ENCODE measurements at places on chromosomes 5 and 9.

DNA sequence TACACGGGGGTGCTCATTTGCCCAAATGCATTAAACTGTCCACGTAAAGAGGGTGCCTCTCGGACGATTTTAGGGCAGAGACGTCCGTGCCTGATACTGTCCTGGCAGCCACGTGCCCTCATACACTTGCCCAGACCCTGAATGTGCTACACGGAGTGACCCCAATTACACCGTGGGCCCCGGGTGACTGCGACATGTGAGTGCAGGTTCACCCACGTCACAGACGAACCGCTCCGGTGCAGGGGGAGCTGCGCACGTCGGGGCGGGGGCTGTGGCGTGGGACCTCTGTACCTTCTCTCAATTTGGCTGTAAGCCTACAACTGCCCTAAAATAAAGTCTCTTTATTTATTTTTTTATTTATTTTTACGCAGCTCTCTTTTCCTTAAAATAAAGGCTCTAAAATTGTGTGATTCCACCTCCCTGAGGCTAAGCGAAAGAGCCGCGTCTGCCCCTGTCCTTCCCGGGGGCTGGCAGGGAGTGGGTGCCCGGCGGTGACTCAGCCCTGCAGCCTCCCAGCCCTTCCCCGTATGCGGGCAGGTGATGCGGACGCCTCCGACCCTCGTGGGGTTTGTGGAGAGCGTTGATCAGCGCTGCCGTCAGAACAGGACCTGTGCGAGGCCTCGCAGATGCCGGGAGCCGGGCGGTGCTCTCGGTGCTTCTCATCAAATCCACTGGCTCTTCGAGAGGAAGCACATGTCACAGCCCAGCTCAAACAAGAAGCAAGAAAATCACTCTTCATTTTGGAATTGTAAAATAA is 9.2 kb upstream of the EGFL7 start:
- no peak for DNase-seq

DNA sequence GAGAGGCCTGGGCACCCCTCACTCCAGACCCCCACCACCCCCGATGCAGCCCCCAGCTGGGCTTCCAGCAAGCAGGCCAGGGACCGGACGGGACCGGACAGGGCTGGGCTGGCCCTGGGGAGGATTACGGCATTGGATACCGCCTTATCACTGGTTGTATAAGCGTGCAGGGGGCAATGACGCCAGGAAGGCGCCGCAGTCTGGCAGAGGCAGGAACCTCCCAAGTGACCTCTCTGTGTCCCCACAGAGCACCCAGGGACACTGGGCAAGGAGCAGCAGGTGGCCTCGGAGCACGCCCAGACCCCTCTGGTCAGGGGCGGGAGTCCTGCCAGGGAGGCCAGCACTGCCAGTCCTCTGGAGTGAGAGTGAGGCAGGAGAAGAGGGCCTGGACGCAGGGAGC is 723 bp upstream of the LCN15 start:
- DNase-seq: no peak

DNA sequence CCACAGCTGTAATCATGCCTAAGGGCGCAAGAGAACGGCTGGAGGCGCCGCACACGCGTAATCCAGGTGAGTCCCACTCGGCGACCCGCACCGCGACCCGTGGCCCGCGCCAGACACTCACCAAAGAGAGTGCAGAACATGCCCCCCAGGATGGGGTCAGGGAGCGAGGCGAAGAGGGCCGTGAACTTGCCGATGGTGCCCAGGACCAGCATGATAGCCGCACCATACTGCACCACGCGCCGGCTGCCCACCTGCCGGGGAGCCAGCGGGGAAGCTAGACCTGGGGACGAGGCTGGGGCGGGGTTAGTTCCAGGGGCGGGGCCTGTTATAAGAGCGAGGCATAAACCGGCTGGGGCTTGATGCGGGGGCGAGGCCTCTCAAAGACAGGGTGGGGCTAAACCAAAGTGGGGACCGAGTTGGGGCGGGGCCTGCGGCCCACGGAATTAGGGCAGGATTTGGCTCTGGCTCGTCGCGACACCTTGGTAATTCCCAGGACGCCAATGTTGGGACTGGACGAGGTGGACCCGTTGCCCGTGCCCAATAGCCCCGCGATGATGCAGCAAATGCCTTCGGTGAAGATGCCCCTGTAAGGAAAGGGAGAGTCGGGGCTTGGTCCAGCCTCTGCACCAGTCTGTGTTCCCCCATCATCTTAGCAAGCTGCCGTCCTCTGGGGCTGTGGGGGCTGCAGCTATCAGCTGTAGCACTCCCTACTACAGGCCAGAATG is 4.8 kb downstream of the SLC23A1 start:
- DNase-seq: no peak

DNA sequence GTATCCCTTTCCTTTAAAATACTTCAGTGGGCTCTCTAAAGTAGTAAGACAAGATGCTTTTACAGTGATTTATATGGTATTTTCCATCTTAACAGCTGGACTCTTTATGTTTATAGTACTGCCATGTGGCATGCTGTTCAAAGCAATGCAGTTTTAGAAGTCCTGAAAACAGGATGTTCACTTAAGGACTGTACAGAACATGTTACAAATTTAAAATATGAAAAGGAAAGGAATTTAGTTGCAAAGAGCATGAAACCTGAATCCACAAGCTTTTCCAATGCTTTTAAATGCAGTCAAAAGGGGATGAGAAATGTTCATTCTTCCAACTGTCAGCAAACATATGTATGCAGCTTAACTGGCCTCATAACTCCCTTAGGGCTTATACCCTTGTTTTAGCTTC is 580.2 kb downstream of the EFNA5 start:
- DNase-seq: no peak

DNA sequence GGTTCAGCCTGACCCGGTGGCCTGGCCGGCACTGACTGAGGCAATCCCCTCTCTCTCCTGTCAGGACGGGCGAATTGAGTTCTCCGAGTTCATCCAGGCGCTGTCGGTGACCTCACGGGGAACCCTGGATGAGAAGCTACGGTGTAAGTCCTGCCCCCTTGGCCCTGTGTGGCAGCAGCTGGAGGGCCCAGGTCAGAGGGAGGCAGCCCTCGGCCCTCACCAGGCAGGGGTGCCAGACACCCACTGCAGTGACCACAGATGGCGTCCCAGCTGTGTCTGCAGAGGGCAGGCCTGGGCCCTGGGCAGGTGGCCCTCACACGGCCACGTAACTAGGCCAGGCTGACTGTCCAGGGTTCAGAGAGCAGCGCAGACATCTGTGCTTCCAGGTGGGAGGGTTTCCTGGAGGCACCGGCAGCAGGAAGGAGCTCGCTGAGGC is 45.9 kb upstream of the HMCN2 start:
- no peak for DNase-seq

DNA sequence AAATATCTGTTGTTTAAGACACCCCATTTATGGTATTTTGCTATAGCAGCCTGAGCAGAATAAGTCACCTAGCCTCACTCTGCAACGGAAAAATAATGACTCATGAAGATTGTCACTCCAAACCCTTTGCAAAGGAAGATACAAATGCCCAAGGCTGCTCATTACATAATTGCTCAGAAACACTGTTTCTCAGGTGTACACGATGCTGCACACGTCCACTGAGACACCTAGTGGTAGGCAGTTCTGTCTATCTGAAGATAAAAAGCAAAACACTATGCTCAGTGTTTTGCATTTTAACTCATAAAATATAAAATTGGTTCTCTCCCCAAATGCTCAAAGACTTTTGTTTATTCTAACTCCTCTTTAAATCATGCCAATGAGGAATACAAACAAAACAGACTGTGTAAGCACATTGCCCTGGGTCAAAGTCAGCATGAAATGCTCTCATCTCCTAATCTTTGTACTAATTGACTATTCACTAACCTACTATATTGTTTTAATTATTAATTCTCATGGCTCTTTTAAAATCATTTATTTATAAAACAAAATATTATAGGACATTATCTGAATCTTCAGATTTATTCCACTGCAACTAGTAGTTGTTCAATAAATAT is 7.7 kb upstream of the TSLP start:
- DNase-seq: no peak
